ENCODE measurements at places on chromosomes 16 and 17. TPM values are rescaled to one million over a fixed set of nuclear protein-coding genes. Genes with fewer than 3 reads are reported as not detected.

Gene SLC5A2
- 1.9 TPM for polyA plus RNA-seq

Gene ZNF19
- polyA plus RNA-seq: 0.21 TPM

Gene C16orf86
- 2.7 TPM for polyA plus RNA-seq

Gene MTSS2
- not detected for polyA plus RNA-seq

Gene NXPH3
- not detected for polyA plus RNA-seq

Gene SPNS3
- polyA plus RNA-seq: 2.7 TPM

Gene TMC8
- 170 TPM for polyA plus RNA-seq

- no peak overlapping the region for H3K27ac ChIP-seq
- H3K4me1 ChIP-seq: no peaks in the 10 kb centered on the region
- H3K4me3 ChIP-seq: no peak overlapping the region
- H3K36me3 ChIP-seq: peaks cover 5% of the 10 kb centered on the region
Measured at GRCh38 chr16:4263504-4264436, 9.1 kb downstream of the TFAP4 start.

- no peaks in the 10 kb centered on the region for H3K27me3 ChIP-seq
- H3K4me3 ChIP-seq: no peak overlapping the region
- H3K27ac ChIP-seq: no peak overlapping the region
Measured at GRCh38 chr17:70564006-70564620, 394.8 kb downstream of the KCNJ2 start.

DNA sequence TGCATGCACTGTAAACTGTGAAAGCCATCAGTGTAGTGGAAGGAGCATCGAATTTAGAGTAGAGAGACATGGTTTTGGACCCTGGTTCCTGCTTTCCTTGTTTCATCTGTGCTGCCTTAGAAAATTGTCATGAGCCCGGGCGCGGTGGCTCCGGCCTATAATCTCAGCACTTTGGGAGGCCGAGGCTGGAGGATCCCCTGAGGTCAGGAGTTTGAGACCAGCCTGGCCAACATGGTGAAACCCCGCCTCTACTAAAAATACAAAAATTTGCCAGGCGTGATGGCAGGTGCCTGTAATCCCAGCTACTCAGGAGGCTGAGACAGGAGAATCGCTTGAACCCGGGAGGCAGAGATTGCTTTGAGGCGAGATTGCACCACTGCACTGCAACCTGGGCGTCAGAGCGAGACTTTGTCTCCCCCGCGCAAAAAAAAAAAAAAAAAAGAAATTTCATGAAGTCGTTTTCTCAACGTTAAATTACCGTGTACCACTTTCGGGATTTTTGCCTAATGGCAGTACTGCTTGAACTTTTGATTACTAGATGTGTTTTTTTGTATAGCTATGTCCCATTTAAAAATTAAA, 912 bp downstream of the COQ7 start:
- peaks cover 4% of the 10 kb centered on the region for H3K36me3 ChIP-seq
- no peak for DNase-seq
- H3K27ac ChIP-seq: peak overlapping the region; percentile 96
- peaks cover 18% of the 10 kb centered on the region for H3K27me3 ChIP-seq
- H3K4me1 ChIP-seq: peaks cover 24% of the 10 kb centered on the region
- H3K4me3 ChIP-seq: peak overlapping the region; percentile 97

DNA sequence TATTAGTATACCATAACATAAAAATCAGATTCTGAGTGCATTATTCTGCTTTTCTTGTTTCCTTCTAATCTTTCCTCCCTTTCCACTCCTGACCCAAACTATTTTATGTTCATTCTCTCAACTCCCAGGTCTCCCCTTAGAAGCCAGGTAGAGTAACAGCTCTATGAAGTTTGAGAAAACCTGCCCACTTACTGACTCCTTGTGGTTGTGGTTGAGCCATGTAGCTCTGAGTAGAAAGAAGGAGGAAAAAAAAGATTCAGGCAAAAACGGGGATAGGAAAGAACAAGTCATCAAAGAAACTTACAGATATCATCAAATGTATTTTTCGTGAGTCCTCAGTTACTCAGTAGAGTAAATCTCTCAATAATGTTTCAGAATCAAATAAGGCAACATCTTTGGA, 216.7 kb downstream of the PMP22 start:
- H3K4me3 ChIP-seq: no peak overlapping the region
- H3K36me3 ChIP-seq: no peaks in the 10 kb centered on the region
- DNase-seq: no peak
- H3K4me1 ChIP-seq: no peaks in the 10 kb centered on the region

DNA sequence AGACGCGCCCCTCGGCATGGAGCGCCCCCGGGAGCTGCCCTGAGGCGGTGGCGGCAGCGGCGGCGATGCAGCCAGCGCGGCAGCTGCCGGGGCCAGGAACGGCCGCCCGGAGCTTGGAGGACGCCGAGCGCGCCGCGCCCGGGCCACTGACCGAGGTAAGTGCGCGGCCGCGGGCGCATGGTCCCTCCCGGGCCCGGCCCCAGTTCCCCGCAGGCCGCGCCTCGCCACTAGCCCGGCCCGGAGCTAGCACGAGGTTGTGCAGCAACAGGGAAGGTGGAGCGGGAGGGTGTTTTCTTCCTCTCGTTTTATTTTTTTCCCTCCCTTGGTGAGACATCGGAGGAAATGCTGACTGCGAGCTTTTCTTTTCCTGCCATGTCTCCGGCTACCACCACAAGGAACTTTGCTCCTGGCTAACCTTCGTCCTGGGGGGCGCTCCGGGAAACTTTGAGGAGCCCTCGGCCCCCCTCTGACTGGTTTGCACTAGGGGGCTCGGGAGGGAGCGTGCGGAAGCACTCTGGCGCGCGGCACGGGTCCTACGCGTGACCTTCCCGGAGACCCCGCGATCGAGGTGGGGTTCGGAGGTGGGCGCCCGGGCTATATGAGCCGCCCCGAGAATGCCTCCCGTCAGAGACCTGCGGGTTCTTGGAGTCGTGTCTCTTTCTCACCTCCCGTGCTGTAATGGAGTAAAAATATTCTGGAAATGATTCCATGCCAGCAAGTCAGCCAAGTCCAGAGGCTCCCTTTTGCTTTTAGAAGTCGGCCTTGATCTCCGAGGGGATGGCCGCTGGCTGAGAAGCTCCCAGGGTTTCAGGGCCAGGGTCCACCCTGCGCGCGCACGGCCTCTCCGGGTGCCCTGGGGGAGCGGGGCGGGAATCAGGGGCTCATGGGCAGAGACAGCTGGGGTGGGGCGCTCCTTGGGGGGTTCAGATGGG, 868 bp downstream of the KCNJ12 start:
- peak overlapping the region; percentile 30 for H3K4me3 ChIP-seq
- H3K4me1 ChIP-seq: peaks cover 7% of the 10 kb centered on the region
- peaks cover 8% of the 10 kb centered on the region for H3K27me3 ChIP-seq
- DNase-seq: no peak
- no peak overlapping the region for H3K27ac ChIP-seq

DNA sequence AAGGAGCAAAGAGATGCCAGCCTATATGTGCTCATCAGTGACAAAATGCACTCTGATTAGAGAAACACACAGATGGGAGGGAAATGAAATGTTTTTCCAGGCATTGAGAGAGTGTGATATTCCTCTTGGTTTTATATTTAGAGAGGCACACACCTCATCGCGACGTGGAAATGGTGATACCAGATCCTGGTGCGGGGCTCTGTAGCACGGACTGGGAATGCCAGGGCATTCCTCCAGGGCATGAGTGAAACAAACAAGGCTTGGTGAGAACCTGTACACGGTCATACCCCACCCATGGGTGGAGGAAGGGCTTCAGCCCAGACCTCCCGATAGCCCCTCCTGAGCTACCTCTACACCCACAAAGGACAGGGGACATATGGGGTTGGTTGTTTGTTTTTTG, 280.2 kb downstream of the C16orf95 start:
- H3K36me3 ChIP-seq: no peaks in the 10 kb centered on the region
- peaks cover 4% of the 10 kb centered on the region for H3K27me3 ChIP-seq
- no peak for DNase-seq
- H3K27ac ChIP-seq: no peak overlapping the region

- H3K27me3 ChIP-seq: peaks cover 13% of the 10 kb centered on the region
- H3K4me1 ChIP-seq: no peaks in the 10 kb centered on the region
- DNase-seq: no peak
- no peak overlapping the region for H3K27ac ChIP-seq
- no peaks in the 10 kb centered on the region for H3K36me3 ChIP-seq
Measured at GRCh38 chr16:58077796-58078195, 51.4 kb downstream of the CFAP20 start.

GRCh38 chr16:89357055-89357816, 133.1 kb downstream of the ANKRD11 start:
- no peak for DNase-seq
- H3K27ac ChIP-seq: peak overlapping the region; percentile 89
- H3K4me1 ChIP-seq: peaks cover 94% of the 10 kb centered on the region
- peaks cover 9% of the 10 kb centered on the region for H3K27me3 ChIP-seq
- H3K36me3 ChIP-seq: no peaks in the 10 kb centered on the region

DNA sequence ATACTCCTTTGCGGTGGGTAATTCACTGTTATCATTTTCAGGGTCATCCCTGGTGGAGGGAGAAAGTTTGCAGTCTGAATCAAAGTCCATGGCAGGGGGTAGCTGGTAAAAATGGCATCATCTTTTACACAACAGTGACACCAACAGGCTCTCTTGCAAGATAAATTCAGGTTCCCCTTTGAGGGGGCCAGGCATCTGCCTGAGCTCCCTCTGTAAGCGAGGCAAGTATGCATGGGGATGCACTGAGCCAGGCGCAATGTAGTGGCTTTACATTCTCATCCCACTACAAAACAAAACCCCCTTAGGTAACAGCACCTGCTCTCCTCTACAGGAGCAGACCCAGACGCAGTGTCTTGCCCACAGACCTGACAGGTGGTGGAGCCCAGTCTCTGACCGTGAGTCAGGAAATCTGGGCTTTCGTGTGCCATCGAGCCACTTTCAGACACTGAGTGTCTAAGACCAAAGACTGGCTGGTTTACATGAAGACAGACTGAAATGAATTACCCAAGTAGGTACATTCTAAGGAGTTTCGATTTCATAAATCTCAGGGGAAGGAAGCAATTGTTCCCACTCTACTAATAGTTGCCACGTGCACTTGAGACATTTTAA, 17.7 kb downstream of the LITAFD start:
- no peaks in the 10 kb centered on the region for H3K4me1 ChIP-seq
- H3K36me3 ChIP-seq: peaks cover 80% of the 10 kb centered on the region
- no peaks in the 10 kb centered on the region for H3K27me3 ChIP-seq
- no peak for DNase-seq
- no peak overlapping the region for H3K27ac ChIP-seq
- no peak overlapping the region for H3K4me3 ChIP-seq

DNA sequence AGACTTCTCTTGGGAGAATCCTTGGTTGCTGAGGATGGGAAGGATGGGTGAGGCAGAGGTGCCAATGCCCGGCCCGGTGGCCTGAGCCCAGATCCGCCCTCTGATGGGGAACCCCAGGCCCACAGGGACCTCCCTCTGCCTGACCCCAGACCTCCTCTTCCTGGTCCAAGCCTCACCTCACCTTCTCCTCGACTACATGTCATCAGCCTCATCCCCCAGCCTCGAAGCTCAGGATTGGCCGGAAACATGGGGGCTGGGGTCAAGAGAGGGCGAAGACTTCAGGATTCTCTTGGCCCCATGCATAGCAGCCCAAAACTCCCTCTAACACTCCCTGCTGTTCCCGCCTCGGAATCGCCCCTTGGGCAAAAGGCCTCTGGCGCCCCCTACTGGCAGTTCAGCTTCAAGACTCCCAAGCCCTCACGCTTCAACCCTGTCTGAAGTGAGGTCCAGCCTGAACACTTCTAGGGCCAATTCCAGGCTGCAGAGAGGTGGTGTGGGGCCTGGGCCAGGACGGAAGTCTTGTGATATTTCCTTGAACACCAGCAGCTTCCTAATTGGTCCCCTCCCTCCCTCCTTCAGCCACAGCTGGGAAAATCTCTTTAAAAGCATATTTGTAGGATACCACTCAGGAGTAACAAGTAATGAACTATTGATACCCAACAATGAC, 47.2 kb downstream of the ARHGAP27 start:
- H3K27me3 ChIP-seq: peaks cover 1% of the 10 kb centered on the region
- no peaks in the 10 kb centered on the region for H3K36me3 ChIP-seq
- DNase-seq: peak; percentile 77
- no peak overlapping the region for H3K27ac ChIP-seq

GRCh38 chr17:79125503-79125902, 50.9 kb downstream of the ENGASE start:
- H3K4me1 ChIP-seq: no peaks in the 10 kb centered on the region
- H3K4me3 ChIP-seq: no peak overlapping the region
- no peaks in the 10 kb centered on the region for H3K36me3 ChIP-seq
- DNase-seq: no peak
- H3K27ac ChIP-seq: no peak overlapping the region

DNA sequence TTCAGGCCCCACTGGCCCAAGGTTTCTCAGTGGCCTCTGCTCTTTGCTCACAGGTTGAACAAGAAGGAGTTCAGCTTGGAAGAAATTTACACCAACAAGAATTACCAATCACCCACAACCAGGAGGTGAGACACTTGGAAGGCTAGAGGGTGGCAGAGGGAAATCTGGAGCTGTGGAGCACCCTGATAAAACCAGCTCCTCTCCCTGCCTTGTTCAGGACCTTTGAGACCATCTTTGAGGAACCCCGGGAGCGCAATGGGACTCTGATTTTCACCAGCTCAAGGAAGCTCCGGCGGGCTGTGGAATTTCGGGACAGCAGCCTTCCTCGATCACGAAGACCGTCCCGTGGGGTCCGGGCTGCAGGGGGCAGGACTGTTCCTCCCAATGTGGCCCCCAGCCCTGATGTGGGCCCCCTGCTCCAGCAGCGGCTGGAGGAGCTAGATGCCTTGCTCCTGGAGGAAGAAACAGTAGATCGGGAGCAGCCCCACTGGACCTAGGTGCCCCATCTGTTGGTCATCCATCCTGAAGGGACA, 2.4 kb upstream of the FBRS start:
- H3K27ac ChIP-seq: peak overlapping the region; percentile 64
- no peak for DNase-seq
- H3K36me3 ChIP-seq: peaks cover 11% of the 10 kb centered on the region
- H3K4me1 ChIP-seq: peaks cover 39% of the 10 kb centered on the region
- peaks cover 14% of the 10 kb centered on the region for H3K27me3 ChIP-seq

GRCh38 chr17:41773190-41773588, 13.3 kb downstream of the JUP start:
- no peaks in the 10 kb centered on the region for H3K4me1 ChIP-seq
- no peak for DNase-seq
- H3K27ac ChIP-seq: no peak overlapping the region
- H3K36me3 ChIP-seq: no peaks in the 10 kb centered on the region
- H3K27me3 ChIP-seq: no peaks in the 10 kb centered on the region

All from immature natural killer cell (primary cell).